ENCODE measurements at places on chromosomes 16 and 17.
A peak's percentile ranks its signal among the peaks of the same experiment; 100 is the strongest.

DNA sequence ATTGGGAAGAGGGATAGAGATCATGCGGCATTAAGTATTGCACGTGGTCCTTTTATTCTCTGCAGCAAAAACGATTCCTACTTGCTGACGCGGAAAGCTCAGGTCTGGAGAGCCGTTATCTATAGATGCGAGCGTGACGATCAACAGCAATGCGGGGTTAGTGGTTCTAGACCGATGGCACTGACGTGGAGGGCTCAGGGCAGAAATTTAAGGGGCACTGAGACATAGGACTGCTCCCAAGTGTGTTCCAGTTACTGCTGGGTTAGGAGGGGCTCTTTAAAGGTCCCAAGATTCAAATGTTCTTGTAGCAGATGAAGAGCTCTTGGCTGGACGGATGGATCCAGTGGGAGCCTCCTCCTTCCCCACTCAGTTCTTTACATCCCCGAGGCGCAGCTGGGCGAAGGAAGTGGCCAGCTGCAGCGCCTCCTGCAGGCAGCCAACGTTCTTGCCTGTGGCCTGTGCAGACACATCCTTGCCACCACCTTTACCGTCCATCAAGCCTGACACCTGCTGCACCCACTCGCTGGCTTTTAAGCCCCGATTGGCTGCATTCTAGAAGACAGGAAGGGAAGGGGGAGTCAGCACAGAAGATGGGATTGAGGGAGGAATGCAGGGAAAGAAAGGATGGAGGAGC, 732 bp upstream of the EXOSC6 start:
- peak overlapping the region; percentile 91 for H3K27ac ChIP-seq
- H3K4me3 ChIP-seq = peak overlapping the region; percentile 85
- peak; percentile 33 for DNase-seq
- peaks cover 19% of the 10 kb centered on the region for H3K4me1 ChIP-seq
- H3K36me3 ChIP-seq = peaks cover 30% of the 10 kb centered on the region
- H3K27me3 ChIP-seq = peaks cover 3% of the 10 kb centered on the region

GRCh38 chr17:7219229-7219811, 316 bp downstream of the DLG4 start:
- H3K27ac ChIP-seq = peak overlapping the region; percentile 96

DNA sequence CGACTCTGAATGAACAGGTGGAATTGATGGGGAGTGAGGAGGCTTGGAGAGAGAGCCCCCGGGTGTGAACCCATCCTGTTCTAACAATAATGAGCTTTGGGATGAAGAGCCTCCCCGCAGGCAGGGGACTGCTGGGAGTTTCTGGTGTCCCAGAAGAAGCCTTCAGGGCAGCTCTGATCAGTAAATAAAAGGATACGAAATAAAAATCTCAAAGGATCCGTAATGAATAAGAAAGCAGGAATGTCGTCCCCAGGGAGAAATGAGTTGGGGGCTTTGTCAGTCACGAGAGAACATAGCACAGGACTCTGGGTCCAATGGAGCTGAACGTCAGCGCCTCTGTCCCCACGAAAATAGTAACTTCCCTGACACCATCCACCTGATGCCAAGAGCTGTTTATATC, 113.4 kb downstream of the PITPNC1 start:
- no peaks in the 10 kb centered on the region for H3K27me3 ChIP-seq
- no peak overlapping the region for H3K27ac ChIP-seq
- H3K4me3 ChIP-seq = no peak overlapping the region
- H3K4me1 ChIP-seq = peaks cover 71% of the 10 kb centered on the region
- no peak for DNase-seq

DNA sequence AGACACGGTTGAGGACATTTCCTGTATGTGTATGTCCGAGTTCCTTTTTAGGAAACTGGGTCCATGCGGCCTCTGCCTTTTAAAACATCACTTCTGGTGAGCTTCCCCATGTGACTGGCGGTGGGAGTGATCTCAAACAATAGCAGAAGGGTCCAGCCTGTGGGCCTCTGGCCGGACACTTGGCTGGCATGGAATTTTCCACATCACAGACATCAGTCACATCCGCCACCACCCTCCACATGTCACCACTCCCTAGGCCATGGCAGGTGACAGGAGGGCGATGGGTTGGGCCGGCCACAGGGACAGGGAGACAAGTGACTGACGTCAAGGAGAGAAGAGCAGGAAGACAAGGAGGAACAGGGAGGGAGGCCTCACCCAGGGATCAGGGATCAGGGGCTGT, 83.7 kb downstream of the DNAH17 start:
- no peaks in the 10 kb centered on the region for H3K27me3 ChIP-seq
- H3K4me1 ChIP-seq = no peaks in the 10 kb centered on the region
- no peak overlapping the region for H3K4me3 ChIP-seq

DNA sequence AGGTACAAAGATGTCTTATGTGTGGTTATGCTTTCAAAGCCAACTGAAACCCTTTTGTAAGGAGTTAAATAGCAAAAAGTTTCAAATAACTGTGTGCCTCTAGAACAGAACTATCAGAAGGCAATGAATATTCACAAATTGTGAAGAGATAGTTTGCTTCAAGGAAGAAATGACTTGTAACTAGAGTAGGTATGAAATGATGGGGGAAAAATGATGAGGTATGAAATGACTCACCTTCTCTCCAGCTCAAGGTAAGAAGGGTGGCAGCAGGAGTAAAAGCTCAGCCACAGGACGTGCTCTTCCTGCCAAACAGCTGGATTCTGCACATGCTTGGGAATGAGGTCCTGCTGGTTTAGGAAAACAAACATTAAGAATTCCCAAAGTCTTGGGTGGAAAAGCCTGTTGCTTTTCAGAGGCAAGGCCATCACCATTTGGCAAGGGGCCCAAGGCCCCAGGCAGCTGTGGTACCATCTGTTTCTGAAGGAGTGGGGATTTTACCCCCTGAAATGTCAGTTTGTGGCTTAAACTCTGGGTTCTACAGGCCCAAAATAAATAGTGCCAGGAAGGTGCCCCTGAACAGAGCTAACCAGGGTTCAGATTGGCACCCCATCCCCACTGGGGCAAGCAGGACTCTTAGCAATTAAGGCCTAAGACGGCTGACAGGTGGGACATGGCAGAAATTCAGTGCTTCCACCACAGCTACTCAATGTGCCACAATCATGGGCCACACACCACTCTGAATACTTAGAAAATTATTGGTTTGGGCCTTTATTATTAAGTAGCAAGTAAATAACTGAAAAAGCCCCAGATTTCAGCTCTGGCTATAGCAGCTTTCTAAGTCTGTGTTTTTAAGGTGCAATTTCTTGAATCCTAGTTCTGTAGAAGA, 13.3 kb downstream of the HERPUD1 start:
- peaks cover 51% of the 10 kb centered on the region for H3K36me3 ChIP-seq
- H3K4me3 ChIP-seq = peak overlapping the region; percentile 32
- H3K27me3 ChIP-seq = no peaks in the 10 kb centered on the region

- no peaks in the 10 kb centered on the region for H3K27me3 ChIP-seq
- H3K4me3 ChIP-seq = no peak overlapping the region
- peaks cover 12% of the 10 kb centered on the region for H3K36me3 ChIP-seq
- H3K4me1 ChIP-seq = peaks cover 62% of the 10 kb centered on the region
- H3K27ac ChIP-seq = peak overlapping the region; percentile 78
- no peak for DNase-seq
Observed at GRCh38 chr17:64968652-64969501, 49.6 kb upstream of the LRRC37A3 start.

DNA sequence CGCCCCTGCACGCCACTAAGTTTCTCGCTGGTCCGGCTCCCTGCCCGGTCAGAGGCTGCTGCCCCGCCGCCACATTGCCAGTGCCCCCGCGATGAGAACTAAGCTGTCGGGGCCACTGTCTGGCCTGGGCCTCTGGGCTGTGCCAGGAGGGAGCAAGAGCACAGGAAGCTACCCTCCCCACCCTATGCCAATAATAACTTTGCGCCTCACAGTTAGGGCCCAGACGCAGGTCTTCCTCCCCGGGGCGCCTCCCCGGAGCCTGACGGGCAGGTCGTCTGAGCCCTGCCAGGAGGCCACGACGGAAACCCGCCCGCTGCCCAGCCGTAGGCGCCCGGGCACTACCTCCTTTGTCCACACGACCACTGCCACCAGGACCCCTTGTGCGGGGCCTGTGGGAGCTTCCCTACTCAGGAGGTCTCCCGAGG, 1.5 kb downstream of the ZFPM1 start:
- H3K4me1 ChIP-seq = peaks cover 36% of the 10 kb centered on the region
- H3K36me3 ChIP-seq = peaks cover 3% of the 10 kb centered on the region
- no peaks in the 10 kb centered on the region for H3K27me3 ChIP-seq

GRCh38 chr16:57998486-57998885, 2.0 kb downstream of the ZNF319 start:
- H3K27me3 ChIP-seq = no peaks in the 10 kb centered on the region
- peak overlapping the region; percentile 48 for H3K4me3 ChIP-seq
- no peaks in the 10 kb centered on the region for H3K36me3 ChIP-seq
- DNase-seq = peak; percentile 63
- peak overlapping the region; percentile 80 for H3K27ac ChIP-seq

- DNase-seq = no peak
- H3K4me1 ChIP-seq = no peaks in the 10 kb centered on the region
- no peak overlapping the region for H3K27ac ChIP-seq
- no peaks in the 10 kb centered on the region for H3K27me3 ChIP-seq
- no peak overlapping the region for H3K4me3 ChIP-seq
- H3K36me3 ChIP-seq = peaks cover 30% of the 10 kb centered on the region
Observed at GRCh38 chr17:66737524-66737923, 97.4 kb upstream of the CACNG5 start.

DNA sequence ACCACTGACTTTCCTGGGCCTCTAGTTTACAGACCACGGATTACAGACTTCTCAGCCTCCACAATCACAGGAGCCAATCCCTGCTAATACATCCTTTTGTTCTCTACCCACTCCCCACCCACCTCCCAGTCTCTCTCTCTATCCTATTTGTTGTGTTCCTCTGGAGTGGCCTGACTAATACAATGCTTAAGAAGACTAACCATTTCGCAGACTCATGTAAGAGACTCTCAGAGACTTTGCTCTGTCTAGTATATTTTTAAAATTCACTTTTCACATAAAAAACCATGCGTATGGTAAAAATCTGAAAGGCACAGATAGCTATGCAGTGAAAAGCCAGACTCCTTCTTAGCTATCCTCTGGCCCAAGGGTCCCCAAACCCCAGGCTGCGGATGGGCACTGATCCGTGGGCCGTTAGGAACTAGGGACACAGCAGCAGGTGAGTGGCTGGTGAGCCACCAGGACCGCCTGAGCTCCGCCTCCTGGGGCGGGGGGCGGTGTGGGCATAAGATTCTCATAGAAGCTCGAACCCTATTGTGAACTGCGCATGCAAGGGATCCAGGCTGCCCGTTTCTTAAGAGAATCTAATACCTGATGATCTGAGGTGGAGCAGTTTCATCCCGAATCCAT, 7.6 kb downstream of the PIK3R6 start:
- no peak overlapping the region for H3K4me3 ChIP-seq
- H3K4me1 ChIP-seq = peaks cover 36% of the 10 kb centered on the region
- no peak for DNase-seq
- no peaks in the 10 kb centered on the region for H3K27me3 ChIP-seq

- H3K4me1 ChIP-seq = peaks cover 25% of the 10 kb centered on the region
- peak overlapping the region; percentile 63 for H3K27ac ChIP-seq
- DNase-seq = no peak
- H3K27me3 ChIP-seq = no peaks in the 10 kb centered on the region
- peak overlapping the region; percentile 67 for H3K4me3 ChIP-seq
Observed at GRCh38 chr16:81442916-81443687, 1.5 kb upstream of the CMIP start.

- H3K27ac ChIP-seq = peak overlapping the region; percentile 67
- H3K36me3 ChIP-seq = peaks cover 2% of the 10 kb centered on the region
- no peaks in the 10 kb centered on the region for H3K27me3 ChIP-seq
- peaks cover 18% of the 10 kb centered on the region for H3K4me1 ChIP-seq
Observed at GRCh38 chr16:379961-380761, 1.6 kb downstream of the PGAP6 start.

GRCh38 chr17:32495359-32496231, 8.8 kb downstream of the CDK5R1 start:
- DNase-seq = no peak
- H3K4me1 ChIP-seq = peaks cover 45% of the 10 kb centered on the region
- H3K27ac ChIP-seq = peak overlapping the region; percentile 51
- peaks cover 5% of the 10 kb centered on the region for H3K36me3 ChIP-seq

- no peak for DNase-seq
- H3K27me3 ChIP-seq = peaks cover 3% of the 10 kb centered on the region
- no peaks in the 10 kb centered on the region for H3K36me3 ChIP-seq
- no peak overlapping the region for H3K27ac ChIP-seq
Observed at GRCh38 chr17:10309003-10309974, 63.5 kb downstream of the MYH13 start.

DNA sequence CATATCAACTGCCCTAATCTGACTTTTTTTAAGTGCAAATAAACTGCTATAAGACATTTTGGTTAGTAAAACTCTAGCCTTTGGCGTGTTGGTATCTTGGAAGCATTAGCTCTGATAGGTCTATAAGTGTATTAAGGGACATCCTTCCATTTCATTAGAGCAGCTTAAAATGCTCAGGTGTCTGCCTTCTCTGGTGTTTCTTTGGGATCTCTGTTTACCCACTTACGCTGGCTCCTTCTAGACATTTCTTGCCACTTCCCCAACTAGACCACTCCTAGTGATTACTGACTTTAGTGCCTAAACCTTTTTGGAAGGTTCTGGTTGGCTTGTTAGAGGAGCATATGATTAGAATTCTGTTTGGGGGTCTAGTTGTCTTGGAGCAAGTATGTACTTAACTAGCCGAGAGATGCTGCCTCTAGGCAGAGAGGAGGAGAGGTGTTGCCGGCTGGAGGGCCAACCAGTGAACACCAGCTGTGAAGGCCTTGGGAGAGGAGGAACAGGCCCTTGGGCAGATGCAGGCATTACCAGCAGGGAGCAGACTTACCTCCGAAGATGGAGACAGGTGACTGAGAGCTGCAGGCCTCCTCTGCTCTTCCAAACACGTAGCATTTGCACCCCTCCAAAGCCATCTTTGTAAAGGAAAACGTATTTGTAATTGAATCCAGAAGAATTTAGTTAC, 15.2 kb upstream of the CLEC18C start:
- peaks cover 4% of the 10 kb centered on the region for H3K36me3 ChIP-seq
- H3K4me1 ChIP-seq = no peaks in the 10 kb centered on the region
- DNase-seq = no peak

DNA sequence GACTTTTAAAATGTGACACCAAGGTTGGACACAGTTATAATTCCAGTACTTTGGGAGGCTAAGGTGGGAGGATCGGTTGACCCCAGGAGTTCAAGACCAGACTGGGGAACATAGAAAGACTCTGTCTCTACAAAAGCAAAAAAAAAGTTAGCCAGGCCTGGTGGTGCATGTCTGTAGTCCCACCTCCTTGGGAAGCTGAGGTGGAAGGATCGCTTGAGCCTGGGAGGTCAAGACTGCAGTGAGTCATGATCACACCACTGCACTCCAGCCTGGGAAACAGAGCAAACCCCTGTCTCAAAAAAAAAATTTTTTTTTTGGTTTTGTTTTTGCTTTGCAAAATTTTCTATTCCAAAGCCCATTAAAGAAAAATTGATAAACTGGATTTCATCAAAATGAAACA, 281.4 kb downstream of the BCAS3 start:
- no peaks in the 10 kb centered on the region for H3K4me1 ChIP-seq
- no peaks in the 10 kb centered on the region for H3K27me3 ChIP-seq
- peaks cover 16% of the 10 kb centered on the region for H3K36me3 ChIP-seq
- no peak overlapping the region for H3K4me3 ChIP-seq

DNA sequence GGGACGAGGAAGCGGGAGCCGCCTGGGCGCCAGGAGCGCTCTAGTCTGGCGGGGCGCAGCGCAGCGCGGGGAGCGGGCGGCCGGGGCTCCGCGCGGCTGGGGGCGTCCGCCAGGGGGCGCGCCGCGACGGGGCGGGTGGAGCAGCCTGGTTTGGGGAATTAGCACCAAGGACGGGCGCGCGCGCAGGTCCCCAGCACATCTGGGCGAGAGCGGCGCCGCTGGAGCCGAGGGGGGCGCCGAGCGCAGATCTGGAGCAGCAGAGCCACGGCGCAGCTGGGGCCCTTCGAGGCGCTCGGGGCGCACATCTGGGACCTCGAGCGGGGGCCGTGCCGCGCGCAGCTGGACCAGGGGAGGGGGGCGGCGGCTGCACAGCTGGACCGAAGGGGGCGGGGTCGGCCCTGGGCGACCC, at the start of gene NXPH3:
Gene NXPH3, plus strand, starts transcription at position 193 of the 409 bp plus-strand sequence. CDS start 349 bp downstream, outside the sequence.
- peaks cover 14% of the 10 kb centered on the region for H3K4me1 ChIP-seq
- peaks cover 71% of the 10 kb centered on the region for H3K27me3 ChIP-seq
- peak within 1 kb of the TSS; percentile 74 for H3K4me3 ChIP-seq
- no peaks in the 10 kb centered on the region for H3K36me3 ChIP-seq
